ENCODE measurements at places on chromosomes 13 and 19.
A peak's percentile ranks its signal among the peaks of the same experiment; 100 is the strongest.

GRCh38 chr19:46116121-46116520, 8.4 kb downstream of the IGFL3 start:
- no peak overlapping the region for H3K4me3 ChIP-seq
- no peaks in the 10 kb centered on the region for H3K27me3 ChIP-seq
- H3K27ac ChIP-seq, result no peak overlapping the region

GRCh38 chr13:78054157-78054556, 135.5 kb upstream of the EDNRB start:
- no peak overlapping the region for H3K4me3 ChIP-seq
- no peaks in the 10 kb centered on the region for H3K36me3 ChIP-seq
- no peak overlapping the region for H3K27ac ChIP-seq

- peaks cover 2% of the 10 kb centered on the region for H3K36me3 ChIP-seq
- no peak overlapping the region for H3K27ac ChIP-seq
- no peaks in the 10 kb centered on the region for H3K27me3 ChIP-seq
Observed at GRCh38 chr19:34403784-34404108, 453 bp upstream of the PDCD2L start.

DNA sequence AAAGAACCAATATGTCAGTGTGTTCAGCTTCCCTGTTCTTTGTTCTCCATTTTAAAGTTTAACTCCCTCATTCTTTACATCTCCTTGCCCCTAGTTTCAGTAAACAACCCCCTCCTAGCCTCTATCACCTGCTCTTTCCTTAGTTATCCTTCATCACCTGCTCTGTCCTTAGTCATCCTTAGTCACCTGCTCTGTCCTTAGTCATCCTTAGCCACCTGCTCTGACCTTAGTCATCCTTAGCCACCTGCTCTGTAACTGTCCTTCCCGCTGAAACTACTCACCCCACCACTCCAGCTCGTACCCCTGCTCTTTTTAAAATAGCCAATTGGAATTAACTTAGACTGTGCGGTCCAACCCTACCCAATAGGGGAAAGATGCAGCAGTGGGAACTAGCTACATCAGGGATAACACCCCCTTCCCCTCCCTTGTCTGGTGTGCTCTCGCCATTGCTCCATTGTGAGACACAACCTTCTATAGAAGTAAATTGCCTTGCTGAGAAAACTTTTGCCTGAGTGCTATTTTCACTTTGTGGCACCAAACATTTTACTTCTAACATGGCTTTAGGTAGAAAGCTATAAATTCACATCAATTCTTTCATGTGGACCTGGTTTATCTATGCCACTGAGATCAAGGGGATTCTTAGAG, 16.2 kb downstream of the EDNRB start:
- no peaks in the 10 kb centered on the region for H3K4me1 ChIP-seq
- H3K36me3 ChIP-seq, result no peaks in the 10 kb centered on the region
- H3K4me3 ChIP-seq, result no peak overlapping the region
- no peak overlapping the region for H3K27ac ChIP-seq
- H3K27me3 ChIP-seq, result no peaks in the 10 kb centered on the region

GRCh38 chr13:94859278-94859691, 146.9 kb upstream of the SOX21 start:
- no peaks in the 10 kb centered on the region for H3K36me3 ChIP-seq
- H3K27ac ChIP-seq, result no peak overlapping the region
- H3K27me3 ChIP-seq, result no peaks in the 10 kb centered on the region

DNA sequence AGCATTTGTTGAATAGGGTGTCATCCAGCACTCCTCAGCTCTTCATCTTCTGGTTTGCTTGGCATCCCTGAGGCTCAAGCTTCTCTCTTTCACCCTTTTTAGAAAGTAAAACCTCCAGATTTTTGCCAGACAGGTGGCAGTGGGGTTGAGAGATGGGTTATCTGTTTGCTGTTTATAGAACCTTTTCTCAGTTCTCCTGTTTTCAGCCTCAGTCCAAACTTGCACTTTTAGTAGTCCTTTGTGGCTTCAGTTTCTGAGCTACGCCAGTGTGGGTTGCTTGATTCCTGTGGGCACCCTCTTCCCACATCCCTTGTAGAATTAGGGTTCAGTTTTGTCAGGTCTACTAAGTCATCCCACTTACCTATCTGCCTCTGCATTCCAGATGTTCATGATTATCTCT, 147.9 kb downstream of the PAN3 start:
- no peak overlapping the region for H3K27ac ChIP-seq
- no peaks in the 10 kb centered on the region for H3K27me3 ChIP-seq
- no peak for DNase-seq
- H3K4me1 ChIP-seq, result no peaks in the 10 kb centered on the region
- H3K36me3 ChIP-seq, result peaks cover 3% of the 10 kb centered on the region

DNA sequence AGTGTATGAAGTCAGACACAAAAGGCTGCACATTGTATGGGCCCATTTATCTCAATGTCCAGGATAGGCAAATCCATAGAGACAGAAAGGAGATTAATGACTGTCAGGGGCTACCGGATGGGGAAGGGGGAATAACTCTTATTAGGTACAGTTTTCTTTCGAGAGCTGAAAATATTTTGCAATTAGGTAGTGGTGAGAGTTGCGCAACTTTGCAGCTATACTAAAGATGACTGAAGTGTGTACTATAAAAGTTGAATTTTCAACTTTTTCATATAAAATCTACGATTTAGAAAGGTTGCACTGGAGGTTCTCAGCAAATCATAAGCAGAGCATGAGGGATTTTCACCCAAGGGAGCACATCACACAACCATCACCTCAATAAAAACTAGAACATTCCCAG, 16.1 kb upstream of the SLC15A1 start:
- H3K4me1 ChIP-seq, result no peaks in the 10 kb centered on the region
- H3K4me3 ChIP-seq, result no peak overlapping the region
- H3K36me3 ChIP-seq, result no peaks in the 10 kb centered on the region
- H3K27ac ChIP-seq, result no peak overlapping the region
- DNase-seq, result no peak

DNA sequence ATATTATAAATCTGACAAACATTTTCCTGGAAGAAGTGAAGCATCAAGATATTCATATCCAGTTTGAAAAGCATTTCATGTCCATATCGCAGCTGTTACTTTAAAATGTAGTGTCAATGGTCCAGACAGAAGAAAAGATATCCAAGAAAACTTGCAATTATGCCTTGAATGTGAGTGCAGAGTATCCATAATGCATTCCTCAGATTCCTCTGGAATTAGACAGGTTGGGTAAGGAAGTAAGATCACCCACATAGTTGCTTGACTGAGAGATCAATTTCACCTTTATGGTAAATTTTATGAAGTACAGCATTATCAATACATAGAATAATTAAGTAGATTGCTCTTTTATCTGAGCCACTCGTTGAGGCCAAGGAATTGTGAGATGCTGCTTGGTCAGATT, 327.0 kb upstream of the SLITRK5 start:
- H3K27me3 ChIP-seq, result no peaks in the 10 kb centered on the region
- H3K4me1 ChIP-seq, result no peaks in the 10 kb centered on the region
- no peak overlapping the region for H3K4me3 ChIP-seq
- no peak overlapping the region for H3K27ac ChIP-seq
- no peaks in the 10 kb centered on the region for H3K36me3 ChIP-seq

DNA sequence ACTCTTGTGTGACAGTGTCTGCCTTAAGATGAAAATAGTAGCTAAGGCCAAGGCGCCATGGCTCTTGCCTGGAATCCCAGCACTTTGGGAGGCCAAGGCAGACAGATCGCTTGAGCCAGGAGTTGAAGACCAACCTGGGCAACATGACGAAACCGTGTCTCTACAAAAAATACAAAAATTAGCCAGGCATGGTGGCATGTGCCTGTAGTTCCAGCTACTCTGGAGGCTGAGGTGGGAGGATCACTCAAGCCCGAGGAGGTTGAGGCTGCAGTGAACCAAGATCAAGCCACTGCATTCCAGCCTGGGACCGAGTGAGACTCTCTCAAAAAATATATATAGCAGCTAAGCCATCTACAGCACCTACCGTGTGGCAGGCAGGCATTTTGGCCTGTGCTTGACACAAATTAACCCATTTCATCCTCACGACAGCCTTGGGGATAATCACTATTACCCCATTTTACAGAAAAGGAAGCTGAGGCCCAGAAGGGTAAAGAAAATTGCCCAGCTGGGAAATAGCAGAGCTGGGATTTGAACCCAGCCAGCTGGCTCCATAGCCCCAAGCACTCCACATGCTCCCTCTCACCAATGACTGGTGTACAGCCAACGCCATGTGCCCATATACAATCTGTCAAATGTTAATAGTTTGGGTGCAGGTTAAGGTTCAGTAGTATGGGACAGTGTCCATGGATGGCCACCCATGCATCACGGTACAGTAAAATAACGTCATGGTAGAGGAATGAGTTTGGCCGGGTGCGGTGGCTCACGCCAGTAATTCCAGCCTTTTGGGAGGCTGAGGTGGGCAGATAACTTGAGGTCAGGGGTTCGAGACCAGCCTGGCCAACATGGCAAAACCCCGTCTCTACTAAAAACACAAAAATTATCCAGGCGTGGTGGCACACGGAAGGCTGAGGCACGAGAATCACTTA, 3.1 kb downstream of the SLC1A5 start:
- DNase-seq, result no peak
- H3K27ac ChIP-seq, result peak overlapping the region; percentile 4
- H3K27me3 ChIP-seq, result no peaks in the 10 kb centered on the region
- H3K4me3 ChIP-seq, result no peak overlapping the region
- H3K4me1 ChIP-seq, result peaks cover 3% of the 10 kb centered on the region
- peaks cover 6% of the 10 kb centered on the region for H3K36me3 ChIP-seq

DNA sequence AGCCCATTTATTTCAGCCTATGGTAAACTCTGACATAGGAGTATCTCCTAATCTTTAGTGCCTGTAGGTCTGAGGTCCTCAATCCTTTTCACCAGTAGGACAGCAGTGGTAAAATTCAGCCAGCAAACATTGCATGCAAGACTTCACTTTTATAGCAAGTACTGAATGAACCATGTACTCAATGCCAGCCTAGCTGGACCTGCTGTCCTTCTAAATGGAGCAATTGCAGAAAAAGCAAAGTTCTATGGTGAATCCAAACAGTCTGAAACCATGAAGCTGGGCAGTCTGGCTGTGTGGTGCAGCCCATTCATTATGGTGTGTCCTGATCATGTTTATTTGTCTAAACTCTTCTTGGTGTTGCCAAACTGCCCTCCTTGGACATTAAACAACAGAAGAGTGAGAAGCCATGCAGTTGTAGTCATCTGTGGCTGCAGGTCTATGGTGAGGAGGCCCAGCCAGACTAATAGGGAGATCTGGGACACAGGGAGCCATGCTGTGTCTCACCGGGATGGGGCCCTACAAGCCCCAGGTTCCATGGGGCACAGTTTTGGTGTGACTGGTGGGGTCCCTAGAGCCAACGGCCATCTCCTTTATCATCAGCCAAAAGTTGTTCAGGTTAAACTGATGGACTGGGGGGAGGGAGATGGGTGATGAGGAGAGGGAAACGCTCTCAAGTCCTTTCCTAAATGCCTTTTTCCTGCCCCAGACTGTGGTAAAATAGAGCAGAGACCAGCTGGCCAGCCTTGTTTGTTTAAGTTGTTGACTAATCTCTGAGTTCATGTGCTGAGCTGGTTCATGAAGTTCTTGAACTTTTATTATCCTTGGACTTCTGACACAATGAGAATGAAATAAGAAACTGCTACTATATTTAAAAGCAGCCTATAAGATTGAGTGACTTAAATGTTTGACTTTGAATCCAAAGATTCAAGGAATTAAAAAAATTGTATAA, 20.6 kb upstream of the TNFSF11 start:
- no peaks in the 10 kb centered on the region for H3K36me3 ChIP-seq
- no peak for DNase-seq
- no peak overlapping the region for H3K27ac ChIP-seq
- no peaks in the 10 kb centered on the region for H3K4me1 ChIP-seq

GRCh38 chr13:21913010-21913409, 242.1 kb downstream of the FGF9 start:
- no peaks in the 10 kb centered on the region for H3K4me1 ChIP-seq
- H3K27me3 ChIP-seq, result no peaks in the 10 kb centered on the region
- no peak overlapping the region for H3K27ac ChIP-seq
- H3K4me3 ChIP-seq, result no peak overlapping the region
- peak; percentile 84 for DNase-seq
- H3K36me3 ChIP-seq, result no peaks in the 10 kb centered on the region

GRCh38 chr19:50239921-50240590, 36.6 kb downstream of the MYH14 start:
- H3K36me3 ChIP-seq, result no peaks in the 10 kb centered on the region
- DNase-seq, result no peak
- no peaks in the 10 kb centered on the region for H3K27me3 ChIP-seq

DNA sequence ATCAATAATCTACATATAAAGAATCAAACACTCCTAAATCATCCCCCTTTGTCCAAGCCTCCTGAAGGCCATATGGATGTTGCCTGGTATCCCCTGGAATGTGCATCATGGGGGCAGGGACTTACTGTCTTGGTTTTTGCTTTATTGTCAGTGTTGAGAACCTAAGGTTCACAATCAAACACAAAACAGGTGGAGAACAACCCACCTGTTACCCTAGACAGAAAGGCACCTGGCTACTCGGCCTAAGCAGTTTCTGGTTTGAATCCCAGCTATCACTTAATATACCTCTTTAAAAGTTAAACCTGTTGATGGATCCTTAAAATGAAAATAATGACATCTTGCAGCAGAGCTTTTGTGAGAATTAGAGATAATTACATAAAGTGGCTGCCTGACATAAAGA, 68.9 kb downstream of the DCLK1 start:
- H3K4me1 ChIP-seq, result no peaks in the 10 kb centered on the region
- DNase-seq, result no peak
- H3K27me3 ChIP-seq, result no peaks in the 10 kb centered on the region
- H3K4me3 ChIP-seq, result no peak overlapping the region

DNA sequence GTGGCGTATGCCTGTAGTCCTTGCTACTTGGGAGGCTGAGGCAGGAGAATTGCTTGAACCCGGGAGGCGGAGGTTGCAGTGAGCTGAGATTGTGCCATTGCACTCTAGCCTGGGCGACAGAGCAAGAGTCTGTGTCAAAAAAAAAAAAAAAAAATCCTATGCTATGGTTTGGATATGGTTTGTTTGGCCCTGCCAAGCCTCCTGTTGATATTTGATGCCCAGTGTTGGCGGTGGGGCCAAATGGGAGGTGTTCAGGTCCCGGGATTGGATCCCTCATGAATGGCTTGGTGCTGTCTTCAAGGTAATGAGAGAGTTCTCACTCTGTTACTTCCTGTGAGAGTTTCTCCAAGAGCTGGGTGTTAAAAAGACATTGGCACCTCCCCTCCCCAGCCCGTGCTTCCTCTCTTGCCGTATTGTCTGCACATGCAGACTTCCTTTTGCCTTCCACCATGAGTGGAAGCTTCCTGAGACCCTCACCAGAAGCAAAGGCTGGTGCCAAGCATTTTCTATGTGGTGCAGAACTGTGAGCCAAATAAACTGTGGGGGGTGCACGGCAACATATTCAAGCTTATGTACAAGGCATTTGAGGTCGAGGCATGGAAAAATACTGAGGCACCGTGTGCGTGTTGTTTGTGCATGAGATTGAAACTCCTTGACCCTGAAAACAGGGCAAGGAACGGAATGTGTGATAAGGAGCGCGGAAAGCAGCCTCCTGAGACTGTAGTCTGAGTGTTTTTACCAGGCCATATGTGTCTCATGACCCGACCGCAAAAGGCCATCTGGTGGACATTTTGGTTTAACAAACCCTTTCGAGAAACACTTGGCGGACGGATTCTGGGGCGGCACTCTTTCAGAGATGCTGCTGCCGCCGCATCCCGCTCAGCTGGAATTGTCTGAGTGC, 7.3 kb downstream of the SIGLEC9 start:
- no peaks in the 10 kb centered on the region for H3K27me3 ChIP-seq
- DNase-seq, result peak; percentile 38
- H3K36me3 ChIP-seq, result no peaks in the 10 kb centered on the region

GRCh38 chr13:50320271-50320862, 305.1 kb downstream of the KCNRG start:
- H3K27ac ChIP-seq, result no peak overlapping the region
- no peaks in the 10 kb centered on the region for H3K4me1 ChIP-seq
- H3K4me3 ChIP-seq, result no peak overlapping the region
- no peaks in the 10 kb centered on the region for H3K27me3 ChIP-seq
- H3K36me3 ChIP-seq, result no peaks in the 10 kb centered on the region
